Astrocyte (in vitro differentiated cells and primary cell): ENCODE measurements at places on chromosomes 2 and 18.
A peak's percentile ranks its signal among the peaks of the same experiment; 100 is the strongest.

GRCh38 chr2:137879121-137879520 is 85.2 kb upstream of the HNMT start:
- no peak for DNase-seq

DNA sequence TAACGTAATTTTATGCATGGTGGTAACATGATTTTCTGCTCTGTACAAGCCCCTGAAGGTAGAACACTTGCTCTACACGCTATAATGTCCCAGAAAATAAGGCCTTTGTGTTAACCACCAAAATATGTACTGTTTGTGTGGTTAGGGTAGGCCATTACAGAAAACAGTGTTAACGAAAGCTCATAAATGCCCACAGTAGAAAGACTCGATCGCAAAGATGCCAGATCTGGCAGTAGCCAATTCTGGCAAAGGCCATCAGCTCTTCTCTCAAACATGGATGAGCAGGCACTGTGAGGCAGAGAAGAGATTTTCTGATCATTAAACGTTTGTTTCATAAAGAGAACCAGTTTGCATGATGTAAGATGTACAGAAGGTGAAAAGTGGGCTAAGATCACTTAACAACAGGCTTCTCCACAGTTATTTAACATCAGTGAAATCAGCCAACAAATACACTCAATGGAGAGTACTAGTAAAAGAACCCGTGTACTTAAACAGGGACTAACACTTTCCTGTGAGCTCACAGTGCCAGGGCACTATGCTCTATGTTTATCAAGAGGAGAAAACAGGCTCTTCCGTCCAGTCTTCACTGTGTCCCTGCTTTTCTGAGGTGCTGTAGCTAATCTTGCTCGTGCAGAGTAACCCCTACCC is 80.3 kb downstream of the SPRED2 start:
- no peak for DNase-seq

- no peak for DNase-seq
Measured at GRCh38 chr2:152175012-152175367, 573 bp downstream of the STAM2 start.

DNA sequence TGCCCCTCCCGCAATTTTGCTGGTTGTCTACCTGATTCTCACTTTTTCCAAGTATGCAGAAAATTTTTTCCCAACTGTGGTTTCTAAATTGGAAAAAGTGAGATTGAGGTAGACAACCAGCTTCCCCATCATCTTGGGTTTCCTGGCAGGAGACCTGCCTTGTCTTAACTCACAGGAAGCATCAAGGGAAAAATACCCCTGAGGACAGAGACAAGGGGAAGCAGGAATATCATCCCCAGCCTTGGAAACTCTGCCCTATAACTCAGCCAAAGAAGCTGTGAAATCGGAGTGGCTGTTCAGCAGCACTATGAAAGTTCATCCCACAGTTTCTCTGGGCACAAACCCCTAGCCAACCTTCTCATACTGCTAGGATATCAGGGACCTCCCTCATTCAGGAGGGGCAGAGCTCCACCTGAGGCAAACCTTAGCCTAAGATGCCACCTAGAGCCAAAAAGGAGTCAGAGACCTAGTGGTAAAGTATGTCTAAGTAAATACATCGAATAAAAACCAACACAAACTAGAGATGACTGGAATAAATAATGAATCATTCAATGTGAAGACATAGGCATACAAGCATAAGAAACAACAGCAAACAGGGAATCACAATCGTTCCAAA is 68.2 kb downstream of the ZSWIM2 start:
- DNase-seq = peak; percentile 20

DNA sequence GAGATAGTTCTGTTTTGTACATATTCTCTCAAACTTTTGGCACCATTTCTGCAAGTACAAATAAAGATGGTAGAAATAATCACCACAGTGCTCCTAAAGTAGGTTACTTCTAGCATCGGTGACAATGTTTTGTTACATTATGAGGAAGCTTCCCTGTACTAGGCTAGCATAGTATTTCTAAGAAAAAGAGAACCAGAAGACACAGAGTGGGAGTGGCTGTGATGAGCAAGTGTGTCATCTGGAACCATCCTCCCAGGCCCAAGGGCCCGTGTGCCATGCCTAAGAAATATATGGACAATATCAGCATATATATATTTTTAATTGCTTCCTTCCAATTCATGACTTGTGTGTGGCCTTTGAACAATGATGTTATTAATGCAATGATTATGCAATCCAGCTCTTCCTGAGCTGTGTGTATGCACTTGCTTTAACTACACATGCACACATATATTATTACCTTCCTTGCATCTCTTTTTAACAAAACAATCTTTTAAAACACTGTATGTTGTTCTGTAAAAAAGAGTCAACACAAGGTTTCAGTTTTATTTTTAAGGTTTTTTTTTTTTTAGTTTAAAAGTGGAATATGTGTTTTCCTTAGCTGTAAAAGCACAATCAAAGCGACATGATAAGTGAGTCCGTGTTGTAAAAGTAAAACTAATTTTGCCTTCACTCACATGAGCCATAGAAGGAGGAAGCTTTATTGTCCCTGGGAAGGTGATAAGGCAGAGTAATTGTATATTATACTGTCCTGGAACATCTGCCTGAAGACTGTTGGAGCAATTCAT is 303.9 kb downstream of the ZNF407 start:
- DNase-seq = no peak

- DNase-seq = no peak
Measured at GRCh38 chr2:69936906-69937305, 22.0 kb downstream of the MXD1 start.

GRCh38 chr18:63421514-63421913 is 762 bp downstream of the VPS4B start:
- DNase-seq = no peak

DNA sequence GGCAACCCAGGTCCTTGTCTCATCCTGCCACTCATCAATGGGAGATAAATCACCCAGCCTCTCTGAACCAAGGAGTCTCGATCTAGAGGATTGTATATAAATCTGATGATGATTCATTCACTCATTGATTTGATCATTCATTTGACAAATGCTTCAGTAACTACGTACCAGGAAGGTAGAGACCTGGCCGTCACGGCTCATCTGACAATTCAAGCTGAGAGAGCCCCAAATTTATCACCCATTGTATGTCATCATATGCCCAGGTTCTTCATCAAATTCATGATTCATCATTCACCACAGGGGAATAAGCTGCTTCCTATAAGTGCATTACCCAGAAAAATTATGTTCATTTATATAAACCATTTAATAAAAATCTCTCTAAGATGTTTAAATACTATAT is 116.9 kb downstream of the FAM161A start:
- DNase-seq = no peak

- DNase-seq = peak; percentile 20
Measured at GRCh38 chr18:11149441-11150270, at the start of gene PIEZO2. Gene PIEZO2, minus strand, starts transcription at chr18:11149569. Its CDS starts 981 bp downstream, at chr18:11148588.

- DNase-seq = peak; percentile 47
Measured at GRCh38 chr2:73101626-73102256, 11.0 kb downstream of the RAB11FIP5 start.

DNA sequence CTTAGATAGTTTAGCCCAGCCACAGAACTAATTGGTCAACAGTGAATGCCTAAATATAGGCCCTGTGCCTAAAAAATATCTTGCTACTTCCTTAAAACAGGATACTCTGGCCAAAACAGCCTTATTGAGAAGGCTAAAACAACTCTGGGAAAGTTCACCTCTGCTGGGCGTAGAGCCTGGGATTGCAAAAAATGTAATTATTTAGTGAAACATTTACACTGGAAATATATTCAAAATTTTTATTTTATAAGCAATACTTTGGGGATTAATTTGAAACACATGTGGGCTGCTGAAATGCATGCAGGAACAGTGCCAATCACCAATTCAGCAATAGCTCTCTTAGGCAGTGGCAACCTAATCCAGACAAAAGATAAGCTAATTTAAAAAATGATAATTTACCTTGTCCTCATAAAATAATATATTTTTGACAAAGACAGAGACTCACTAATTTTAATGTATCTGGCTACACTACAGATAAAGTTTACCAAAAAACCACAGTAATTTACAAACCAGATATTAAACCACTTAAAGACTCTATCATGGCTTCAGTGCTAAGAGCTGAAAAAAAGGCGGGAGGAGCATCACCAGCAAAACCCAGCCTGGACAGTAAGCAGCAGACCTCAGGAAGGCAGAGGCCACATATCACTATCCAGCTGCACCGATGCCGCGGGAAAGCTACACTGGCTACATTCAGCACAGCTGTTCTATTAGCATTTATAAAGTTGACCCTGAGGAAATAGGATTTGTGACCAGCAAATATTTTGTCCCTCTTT is 18.5 kb downstream of the TRAK2 start:
- peak; percentile 51 for DNase-seq

DNA sequence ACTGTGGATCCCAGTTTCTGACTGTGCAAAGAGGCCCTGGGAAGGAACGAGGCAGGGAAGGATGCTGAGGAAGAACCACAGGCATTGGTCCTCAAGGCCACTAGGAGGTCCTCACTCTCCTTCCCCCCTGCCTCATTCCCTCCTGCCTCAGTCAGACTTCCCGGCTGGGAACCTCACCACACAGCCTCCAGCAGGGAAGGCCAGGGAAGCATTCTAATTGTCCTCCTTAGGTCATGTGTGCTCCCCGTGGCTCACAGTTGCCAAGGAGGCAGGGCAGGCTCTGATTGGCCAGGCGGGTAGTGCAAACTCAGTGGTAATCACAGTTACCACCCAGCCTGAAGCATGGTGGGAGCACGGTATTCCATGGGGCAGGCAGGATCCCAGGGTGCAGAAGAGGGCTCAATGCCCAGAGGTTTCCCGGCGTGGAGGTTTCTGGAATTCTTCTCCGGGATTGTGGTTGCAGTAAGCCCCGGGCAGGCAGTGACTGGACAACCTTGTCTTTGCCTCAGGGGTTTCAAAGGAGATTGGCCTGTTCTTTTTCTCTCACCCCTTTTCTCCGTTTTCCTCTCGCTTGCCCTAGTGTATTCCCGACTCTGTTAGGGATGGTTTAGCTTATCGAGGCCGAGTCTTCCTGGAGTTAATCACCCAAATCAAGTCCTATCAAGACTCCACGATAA is 27.1 kb downstream of the FER1L5 start:
- DNase-seq = no peak

- DNase-seq = peak; percentile 57
Measured at GRCh38 chr2:69946351-69947324, 14.8 kb downstream of the ASPRV1 start.

DNA sequence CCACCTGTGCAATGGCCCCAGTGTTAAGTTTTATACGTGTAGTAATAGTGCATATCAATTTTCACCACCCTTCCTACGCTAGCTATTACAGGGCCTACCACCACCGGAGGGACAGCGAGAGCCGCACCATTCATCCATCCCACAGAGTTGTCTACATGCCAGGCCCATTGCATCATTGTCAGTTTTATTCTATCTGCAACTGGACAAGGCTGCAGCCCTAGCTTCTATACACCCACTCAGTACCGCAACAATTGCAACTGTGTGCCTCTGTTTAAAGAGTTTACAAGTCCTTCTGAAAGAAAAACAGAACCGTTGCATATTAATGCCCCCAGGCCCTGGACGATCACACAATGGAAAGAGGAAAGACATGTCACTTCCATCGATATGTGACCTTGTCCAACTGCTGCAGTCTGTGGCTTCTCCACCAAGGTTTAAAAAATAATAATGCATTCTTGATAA is 58.6 kb downstream of the ZEB2 start:
- peak; percentile 93 for DNase-seq

- peak; percentile 84 for DNase-seq
Measured at GRCh38 chr2:40127890-40128557, 323.9 kb downstream of the SLC8A1 start.

GRCh38 chr2:174020926-174021662 is 55.9 kb upstream of the SP3 start:
- no peak for DNase-seq

DNA sequence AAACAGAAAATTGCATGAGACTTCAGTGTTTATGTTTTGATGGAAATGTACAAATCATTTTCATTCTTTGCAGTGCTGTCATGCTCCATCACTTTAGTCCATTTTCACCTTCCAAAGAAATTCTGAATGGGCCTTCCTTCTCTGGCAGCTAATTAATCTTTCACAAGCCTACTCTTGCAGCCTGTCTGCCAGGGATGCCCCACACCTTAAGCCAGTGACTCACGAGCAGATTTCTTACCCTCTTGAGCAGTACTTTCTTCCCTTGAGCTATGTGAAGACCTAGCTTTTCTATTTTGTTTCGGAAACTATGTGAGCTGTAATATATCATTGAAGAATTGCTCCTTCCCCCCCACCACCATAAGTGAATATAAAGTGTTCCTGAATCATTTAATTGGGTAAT is 404.3 kb upstream of the VWC2L start:
- DNase-seq = peak; percentile 9

DNA sequence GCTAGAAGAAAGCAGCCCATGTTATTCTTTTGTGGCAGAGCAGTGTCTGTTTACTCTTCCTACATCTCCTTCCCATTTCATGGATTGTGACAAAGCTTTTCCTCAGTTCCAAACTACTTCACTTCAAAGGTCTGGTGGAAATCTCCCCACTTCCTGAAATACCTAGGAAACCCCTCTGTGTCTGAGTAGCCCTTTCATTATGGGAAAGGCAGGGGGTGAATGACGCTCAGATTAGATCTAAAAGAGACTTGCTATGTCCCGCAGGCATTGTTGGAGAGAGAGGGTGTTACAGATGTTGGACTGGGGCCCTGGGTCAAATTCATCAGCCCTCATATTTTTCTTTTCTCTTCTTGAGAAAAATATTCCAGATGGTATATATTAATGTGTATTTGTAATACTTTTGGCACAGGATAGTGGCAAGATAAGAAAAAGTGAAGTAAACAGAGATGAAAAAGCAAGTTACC is 675.0 kb downstream of the IRS1 start:
- DNase-seq = peak; percentile 27

GRCh38 chr2:169014780-169015179 is 16.3 kb downstream of the ABCB11 start:
- DNase-seq = no peak

DNA sequence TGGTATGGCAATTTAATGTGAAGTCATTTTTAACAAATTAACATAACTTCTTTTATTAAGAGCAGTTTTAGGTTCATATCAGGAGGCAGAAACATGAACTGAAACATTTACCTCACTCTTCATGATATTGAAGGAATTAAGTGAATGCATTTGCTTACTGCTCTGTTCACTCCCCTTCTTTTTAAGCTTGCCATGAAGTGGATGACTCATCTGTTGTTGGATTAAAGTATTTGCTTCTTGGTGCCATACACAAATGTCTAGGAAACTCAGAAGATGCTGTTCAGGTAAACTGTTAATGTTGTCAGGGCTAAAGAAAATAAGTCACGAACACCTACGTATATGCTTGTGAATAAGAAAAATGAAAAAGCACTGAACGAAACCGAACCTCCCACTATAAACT is 10.2 kb upstream of the CABYR start:
- DNase-seq = peak; percentile 20
